ENCODE measurements at places on chromosomes 4 and X.

DNA sequence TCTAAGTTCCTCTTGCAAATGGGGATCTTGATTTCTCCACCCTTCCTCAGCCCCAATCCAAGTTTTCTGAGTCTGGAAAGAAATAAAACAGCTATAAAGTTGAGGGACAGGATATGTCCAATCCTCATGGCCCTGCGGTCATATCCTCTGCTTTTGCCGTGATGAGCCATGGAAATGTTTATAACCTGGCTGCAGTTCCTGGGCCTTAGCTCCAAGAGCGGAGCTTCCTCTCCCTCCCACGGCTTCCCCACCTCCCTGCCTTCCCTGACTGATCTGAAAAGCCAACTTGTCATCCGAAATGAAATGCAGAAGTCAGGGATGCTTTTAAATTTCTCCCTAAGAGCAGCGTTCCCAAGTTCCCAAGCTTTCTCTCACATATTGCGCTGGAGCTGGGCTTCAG lies 221.5 kb upstream of the SFRP2 start:
- peak; percentile 74 for DNase-seq

GRCh38 chr4:97081951-97082350 lies 1061.3 kb downstream of the STPG2 start:
- no peak for DNase-seq

DNA sequence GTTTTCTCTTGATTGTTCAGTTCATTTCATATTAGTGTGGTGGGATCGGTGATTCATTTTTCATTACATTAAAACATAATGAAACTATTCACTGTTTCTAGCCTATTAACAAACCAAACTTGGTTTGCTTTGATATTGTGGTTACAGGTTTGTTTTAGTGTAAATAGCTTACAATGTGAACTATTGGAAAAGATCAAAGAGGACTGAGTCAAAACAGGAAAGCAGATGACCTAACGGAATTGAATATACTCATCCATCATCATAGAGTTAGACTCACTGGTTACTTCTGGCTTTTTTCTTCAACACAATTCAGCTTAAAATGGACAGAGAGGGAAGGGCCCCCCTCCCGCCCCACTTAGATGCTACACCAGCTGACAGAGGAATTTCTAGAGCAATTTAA lies 616.2 kb upstream of the AADAT start:
- DNase-seq, result no peak

DNA sequence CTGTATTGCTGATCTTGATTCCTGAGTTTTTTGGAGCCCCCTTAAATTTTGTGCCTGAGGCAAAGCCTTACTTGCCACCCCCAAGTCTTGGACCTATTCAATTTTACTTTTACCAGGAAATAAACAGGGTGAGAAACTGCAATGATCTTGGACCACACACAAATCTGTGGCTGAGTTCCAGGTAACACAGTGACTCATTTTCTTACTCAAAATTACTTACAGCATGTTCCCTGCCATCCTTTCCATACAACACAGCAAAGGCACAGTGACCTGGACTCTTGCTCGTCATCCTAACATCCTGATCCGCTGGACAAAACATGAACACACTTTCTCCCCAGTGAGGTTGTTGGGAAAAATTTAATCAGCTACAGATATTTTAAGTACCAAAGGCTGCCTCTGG lies 60.7 kb upstream of the S100G start:
- peak; percentile 54 for DNase-seq

- DNase-seq, result peak; percentile 90
These were observed 101.4 kb downstream of the WWC2 start for GRCh38 chr4:183200453-183200852.

DNA sequence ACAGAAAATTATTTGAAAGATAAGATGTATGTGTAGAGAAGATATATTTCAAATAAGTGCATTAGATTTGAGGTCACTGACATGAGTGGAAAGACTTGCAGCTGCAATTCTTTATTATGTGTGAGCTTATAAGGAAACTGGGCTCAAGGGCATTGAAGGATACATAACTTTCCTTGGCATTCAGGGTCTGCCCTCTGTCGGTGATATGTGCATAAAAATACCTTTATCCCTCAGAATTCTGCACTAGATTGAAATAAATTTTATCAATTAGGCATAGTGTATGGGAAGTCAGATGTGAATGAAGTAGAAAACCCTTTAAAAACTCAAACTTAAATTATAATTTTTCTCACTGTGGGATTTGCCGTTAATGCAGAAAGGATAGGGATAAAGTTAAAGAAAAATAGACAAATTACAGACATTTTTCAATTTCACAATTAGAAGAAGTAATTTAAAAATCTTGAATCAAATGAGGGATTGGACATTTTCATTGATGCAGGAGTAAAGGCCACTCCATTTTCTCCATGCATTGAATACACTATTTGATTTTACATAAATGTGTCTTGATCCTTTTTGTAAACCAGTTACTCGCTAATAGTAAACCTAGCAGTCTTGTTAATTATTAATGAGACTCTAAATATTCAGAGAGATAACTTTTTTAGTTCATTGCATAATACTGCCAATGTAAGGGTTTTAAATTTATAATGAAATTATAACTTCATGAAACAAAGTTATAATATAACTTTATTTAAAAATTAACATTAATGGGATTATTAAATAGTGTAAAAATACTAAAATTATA lies 21.0 kb upstream of the ETNPPL start:
- no peak for DNase-seq

DNA sequence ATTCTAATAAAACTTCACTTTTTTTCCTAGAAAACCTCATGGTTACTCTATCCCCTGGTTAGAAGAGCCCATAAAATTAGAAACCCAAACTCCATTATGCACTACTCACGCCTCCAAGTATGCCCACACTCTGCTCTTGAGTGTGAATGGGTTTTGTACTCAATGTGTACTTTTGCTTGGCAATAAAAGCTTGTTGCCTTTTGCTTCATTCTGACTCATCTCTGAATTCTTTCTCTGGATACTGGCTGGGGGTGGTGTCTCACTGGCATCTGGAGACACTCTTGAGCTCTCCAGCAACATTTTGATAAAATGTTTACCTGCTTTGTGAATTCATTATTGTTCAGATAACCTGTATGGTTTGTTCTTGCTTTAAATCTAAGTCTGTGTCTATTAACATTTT lies 963.3 kb downstream of the TRAM1L1 start:
- no peak for DNase-seq

DNA sequence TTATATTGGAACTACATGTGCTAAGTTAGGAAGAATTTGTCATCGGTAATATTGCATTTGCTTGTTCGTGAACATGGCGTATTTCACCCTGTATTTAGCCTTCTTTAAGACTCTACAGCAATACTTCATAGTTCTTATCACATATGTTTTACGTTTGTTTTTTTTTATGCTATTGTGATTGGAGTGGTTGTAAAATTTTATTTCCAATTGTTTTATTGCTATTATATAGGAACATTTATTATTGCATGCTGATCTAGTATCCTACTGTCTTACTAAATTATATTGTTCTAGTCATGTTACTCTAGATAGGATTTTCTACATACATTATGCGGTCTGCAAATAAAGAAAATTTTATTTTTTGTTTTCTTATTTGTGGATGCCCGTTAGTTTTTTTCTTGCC lies 107.4 kb downstream of the KDM6A start:
- DNase-seq, result no peak

DNA sequence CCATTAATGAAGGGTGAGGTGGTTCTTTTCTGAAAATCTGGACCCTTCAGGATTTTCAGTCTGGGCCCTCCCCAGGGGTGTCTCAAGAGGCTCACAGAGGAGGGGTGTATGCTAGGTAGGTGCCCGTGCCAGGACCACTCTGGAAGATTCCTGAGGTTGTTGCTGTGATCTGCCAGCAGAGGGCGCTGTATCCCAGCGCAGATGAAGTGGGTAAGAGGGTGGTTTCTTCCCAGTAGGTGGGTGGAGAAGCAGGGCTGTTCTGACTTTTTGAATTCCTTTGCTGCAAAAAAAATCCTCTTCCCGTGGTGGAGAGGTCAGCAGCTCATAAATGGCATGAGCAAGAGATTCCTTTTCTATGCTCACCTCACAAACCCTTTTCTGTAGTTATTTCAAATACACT lies 51.1 kb downstream of the SCML1 start:
- DNase-seq, result peak; percentile 38

DNA sequence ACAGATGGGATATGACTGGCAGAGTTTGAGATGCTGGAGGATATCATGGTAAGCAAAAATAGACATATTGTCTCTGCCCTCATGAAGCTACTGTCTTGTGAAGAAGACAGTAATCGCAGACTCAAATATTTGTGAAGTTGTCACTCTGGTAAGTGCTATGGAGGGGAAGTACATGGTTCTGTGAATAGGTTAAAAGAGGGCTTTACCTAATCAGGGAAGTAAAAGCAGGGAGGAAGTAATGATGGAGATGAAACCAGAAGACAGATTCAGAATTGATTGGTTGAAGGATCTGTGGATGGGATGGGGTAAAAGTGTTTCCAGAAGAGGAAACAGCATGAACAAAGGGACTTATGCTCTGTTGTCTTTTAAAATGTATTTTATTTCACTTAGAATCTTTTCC lies 19.3 kb upstream of the MAGED1 start:
- DNase-seq, result no peak
